ENCODE measurements at places on chromosomes 5 and 9.
A peak's percentile ranks its signal among the peaks of the same experiment; 100 is the strongest.

GRCh38 chr5:111070272-111071134 is 1.0 kb upstream of the TSLP start:
- DNase-seq, result no peak

DNA sequence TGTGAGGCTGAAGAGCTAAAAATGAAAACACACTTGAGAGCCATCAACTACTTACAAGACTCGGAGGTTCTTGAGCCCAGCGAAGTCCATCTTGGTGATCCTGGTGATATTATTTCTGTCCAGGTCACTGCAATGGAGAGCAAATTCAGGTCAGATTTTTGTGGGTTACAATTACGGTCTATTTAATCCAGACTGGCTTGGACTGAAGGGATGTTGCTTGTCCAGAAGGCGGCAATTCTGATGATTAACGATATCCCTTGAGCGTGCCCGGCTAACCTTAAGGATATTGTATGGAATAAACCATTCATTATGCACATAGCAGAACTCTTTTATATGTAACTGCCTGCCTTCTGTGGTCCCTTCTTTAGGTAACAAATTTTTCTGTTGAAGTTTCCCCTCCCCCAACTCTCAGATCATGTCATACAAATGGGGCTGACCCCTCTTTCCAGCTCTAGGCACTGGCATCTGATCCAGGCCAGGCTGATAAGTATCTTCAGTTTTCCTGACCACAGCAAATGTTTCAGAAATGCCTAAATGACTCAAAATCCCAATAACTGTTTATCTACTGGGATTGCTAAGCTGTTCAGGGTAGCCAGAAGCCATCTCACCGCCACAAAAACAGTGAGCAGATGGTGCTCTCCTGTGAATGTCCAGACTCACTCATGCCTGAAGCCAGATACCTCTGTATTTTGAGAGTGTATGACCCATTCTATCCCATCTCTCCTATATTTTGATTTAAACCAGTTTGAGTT is 49.4 kb downstream of the SLIT3 start:
- DNase-seq, result no peak

GRCh38 chr5:36669015-36669651 is 62.7 kb downstream of the SLC1A3 start:
- DNase-seq, result no peak

DNA sequence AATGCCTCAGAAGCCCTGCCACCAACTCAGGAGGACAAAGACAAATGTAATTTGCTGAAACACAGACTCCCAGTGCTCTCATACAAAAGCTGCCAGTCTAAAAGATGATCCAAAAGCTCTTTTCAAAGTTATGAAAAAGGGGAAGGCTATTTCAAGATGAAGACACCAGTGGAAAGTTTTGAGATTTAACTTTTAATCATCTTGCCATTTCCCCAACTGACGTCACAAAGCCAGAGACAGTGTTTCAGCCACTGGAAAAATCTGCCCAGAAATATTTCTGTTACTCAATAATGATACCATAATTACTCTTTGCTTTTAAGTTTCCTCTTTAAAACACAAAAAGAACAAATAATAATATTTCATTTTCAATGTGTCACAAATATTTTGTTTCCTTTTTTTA is 20.9 kb downstream of the ENG start:
- no peak for DNase-seq

DNA sequence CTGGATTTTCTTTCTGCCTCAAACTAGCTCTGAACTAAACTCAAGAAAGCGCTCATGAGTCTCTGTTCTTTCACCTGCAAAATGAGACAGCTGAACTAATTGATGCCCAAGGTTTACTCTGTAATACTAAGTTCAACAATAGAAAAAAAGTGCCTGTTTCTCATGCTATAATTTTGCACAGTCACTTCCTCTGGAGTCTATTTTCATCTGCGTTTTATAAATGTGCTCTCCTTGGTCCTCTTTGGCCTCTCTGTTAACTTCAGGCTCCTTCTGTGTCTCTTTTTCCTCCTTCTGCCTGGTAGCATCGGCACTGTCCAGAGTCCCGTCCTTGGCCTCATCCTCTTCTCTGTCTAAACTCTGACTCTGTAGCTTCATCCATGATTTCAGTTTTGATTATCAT is 311.9 kb upstream of the TLE4 start:
- no peak for DNase-seq

DNA sequence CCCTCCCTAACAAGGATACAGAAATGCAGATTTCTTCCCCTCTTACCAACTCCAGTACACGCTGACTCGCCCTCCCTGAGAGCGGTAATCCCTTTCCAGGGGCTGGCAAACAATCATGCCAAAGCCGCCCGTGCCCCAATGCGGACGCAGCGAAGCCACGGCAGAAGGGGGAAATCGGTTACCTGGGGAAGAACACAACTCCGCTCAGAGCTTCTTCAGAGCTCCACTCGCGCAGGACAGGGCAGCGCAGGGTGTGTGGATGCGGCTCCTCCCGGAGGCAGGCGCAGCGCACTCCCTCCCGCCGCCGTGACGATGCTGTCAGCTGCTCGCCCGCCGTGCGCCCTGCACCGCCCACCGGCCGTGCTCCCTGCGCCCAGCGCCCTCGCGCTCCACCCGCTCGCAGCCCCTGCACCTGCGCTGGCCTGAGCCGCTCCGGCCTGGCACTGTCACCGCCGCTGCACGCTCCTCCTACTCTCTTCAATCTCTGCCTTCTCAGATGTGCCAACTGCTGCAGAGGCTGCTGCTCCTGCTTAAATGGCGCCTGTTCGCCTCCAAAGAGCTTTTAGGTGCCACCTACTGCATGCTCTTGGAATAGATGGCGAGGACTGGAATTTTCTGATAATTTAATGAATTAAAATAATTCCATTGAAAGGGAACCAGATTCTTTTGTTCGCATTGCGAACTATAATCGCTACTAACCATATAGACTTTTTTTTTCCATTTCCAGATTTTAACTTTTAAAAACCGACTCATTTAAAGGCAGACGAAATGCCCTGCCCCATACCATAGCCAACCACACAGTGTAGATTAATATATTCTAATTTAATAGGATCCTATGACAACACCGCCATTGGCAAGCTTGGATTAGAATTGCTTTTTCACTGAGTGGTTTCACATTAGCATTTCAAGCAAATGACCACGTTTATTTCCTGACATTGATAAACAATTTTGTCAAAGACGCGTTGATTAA is at the start of gene DIRAS2:
DIRAS2 (minus strand) TSS at position 255 of the 970 bp plus-strand sequence. CDS start 28,997 bp downstream, outside the sequence.
- peak; percentile 93 for DNase-seq

DNA sequence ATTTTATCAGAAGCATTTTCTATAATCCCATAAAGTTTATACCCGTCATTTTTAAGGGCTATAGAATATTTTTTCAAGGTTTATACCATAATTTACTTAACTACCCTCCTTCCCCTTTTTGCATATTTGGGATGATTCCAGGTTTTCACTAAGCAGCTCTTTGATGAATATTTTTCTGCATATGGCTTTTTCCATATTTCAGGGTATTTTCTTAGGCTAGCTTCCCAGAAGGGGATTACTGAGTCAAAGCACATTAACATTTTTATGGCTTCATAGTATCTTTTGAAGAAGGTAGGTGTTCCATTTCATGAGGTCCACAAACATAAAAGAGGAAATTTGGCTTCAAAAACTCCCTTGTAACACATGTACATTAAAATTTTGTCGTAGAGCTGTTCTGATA is 14.6 kb upstream of the COL15A1 start:
- DNase-seq, result no peak

DNA sequence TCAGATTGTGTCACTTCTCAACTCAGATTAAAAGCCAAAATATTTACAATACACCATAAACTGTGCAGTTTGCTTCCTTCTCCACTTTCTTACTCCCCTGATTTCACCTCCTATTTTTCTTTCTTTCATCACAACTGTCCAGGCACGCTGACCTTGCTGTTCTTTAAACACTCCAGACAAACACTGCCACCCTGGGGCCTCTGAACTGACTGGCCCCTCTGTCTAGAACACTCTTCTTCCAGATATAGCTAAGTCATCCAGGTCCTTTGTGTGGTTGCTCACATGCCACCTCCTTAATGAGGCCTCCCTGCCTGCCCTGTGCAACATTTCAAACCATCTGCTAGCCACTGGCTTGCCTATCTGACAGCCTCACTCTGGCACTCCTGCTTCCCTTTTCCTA is 46.6 kb downstream of the ATG10 start:
- peak; percentile 55 for DNase-seq

- DNase-seq, result no peak
Measured at GRCh38 chr5:59605915-59606314, 287.6 kb downstream of the PDE4D start.

DNA sequence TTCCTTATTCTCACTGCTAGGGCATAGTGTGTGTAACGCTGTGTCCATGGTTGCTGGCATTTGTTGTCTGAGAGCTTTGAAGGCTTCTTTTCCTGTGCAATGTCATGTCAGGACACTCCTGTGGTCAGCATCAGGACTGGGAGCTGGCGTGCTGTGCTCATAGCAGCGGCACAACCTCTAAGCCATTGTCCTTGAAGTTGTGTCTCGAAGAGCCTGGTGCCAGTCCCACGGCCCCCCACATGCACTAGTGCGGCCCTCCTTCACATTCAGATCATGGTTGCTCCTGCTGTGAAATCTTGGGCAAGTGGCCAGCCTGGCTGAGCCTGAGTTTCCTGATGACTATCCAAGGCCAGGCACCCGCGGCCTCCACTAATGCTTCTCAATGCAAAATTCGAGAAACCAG is 32.4 kb downstream of the PDZD2 start:
- DNase-seq, result no peak

DNA sequence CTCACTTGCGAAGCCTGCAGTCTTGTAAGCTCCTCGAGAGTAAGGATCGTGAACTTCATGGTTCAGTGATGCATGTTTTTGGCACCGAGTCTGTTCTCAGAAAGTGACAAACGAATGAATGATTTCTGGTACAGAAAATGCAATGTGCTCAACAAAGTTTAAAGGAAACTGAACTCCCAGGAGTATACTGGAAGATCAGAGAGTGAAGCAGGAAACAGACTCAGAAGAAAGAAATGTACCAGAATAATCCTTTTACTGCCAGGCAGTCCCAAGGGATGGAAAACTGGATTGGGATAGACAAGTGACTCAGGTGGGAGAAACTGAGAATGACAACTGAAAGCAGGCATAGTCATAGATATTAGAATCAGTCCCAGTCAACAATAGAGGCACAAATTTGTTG is 420.6 kb downstream of the CTNND2 start:
- no peak for DNase-seq

DNA sequence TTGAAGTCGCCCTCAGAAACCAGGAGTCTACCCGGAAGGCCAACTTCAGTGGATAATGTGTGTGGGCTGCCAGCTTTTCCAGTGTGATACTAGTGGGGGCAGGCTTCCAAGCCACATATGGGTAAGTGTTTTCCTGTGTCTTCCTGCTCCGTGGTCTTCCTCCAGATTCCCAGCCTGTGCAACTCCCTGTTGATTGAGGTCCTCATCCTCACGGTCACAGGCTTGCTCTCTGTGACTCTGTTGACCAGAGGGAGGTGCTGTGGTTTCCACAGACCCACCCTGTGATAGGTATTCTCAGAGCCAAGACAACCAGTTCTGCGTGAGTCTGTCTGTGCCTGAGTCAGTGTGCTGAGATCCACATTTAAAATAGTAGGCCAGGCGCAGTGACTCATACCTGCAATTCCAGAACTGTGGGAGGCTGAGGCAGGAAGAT is 388.0 kb upstream of the IRX2 start:
- DNase-seq, result no peak

DNA sequence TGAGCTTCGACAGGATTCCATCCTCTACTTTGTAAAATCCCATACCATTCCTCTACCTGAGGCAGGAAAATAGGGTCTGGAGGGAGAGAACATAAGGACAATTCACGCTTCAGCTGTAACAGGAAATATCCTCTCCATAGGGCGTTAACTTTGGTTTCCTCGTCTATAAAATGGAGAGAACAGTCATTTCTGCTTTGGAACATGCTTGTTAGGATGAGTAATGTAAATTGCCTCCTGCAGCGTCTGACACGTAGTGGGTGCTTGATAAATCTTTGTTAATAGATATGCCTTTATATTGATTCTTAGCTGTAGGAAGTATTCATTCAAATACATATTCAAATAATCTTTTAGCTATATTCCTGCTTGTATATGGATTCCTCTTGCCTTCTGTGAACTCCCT is 711 bp upstream of the SUB1 start:
- DNase-seq, result no peak

DNA sequence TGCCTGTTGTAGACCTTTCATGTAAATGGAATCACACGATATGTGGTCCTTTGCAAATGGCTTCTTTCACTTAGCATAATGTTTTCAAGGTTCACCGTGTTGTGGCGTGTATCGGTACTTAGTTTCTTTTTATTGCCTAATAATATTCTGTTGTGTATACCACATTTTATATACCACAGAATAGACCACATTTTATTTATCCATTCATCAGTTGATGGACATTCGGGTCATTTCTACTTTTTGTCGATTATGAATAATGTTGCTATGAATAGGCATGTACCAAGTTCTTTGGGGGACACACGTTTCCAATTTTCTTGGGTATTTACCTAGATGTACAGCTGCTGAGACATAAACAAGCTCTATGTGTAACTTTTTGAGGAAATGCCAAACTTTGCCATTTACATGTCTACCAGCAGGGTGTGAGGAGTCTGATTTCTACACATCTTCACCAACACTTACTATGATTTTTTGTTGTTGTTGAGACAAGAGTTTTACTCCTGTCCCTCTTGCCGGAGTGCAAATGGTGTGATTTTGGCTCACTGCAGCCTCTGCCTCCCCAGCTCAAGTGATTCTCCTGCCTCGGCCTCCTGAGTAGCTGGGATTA is 144.7 kb downstream of the RGS3 start:
- DNase-seq, result no peak

- DNase-seq, result no peak
Measured at GRCh38 chr5:38831909-38832308, 13.9 kb upstream of the OSMR start.

DNA sequence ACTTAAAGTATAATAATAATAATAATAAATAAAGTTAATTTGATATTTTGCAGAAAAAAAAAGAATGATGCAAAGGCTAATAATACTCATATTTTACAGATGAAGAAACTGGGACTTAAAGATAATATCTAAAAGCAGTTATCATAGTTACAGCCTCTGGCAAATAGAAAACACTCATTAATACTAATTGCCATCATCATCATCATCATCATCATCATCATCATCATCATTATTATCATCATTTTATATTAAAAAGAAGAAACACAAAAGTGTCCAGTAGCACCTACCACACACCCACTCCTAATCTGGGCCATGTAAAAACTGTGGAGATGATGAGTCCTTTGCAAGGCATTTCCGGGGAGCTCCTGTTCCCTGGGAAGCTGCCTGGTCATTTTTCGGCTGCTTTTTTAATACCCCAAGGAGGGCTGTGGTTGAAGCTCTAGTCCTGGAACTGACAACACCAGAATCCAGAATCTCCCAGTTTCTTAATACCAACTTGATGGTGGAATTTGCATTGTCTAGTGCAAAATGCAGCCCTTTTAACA is 70.8 kb downstream of the HTR4 start:
- no peak for DNase-seq

GRCh38 chr9:127015921-127016512 is 101.4 kb downstream of the RALGPS1 start:
- no peak for DNase-seq

GRCh38 chr5:74651710-74652109 is 11.2 kb upstream of the ENC1 start:
- no peak for DNase-seq

DNA sequence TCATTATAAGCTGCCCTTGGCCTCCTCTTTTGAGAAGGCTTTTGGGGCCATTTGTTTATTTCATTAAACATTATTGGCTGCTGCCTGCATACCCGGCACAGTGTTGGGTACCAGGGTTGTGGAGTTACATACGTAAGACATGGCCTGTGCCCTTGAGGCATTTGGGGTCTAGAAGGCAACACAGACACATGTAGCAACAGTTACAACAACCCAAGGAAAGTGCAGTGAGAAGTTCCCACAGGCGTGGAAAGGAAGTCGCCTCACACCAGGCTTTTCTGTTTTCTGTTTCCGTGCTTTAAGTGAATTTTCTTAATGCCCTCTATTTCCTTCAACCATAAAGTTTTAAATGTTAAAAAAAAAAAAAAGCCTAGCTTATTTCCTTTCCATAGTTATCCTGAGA is 47.4 kb downstream of the GALNT10 start:
- DNase-seq, result no peak
